Islet precursor cell (in vitro differentiated cells): ENCODE measurements at places on chromosomes 12 and 14.

GRCh38 chr12:44317651-44318126 is 481.8 kb downstream of the TMEM117 start:
- no peak for DNase-seq

GRCh38 chr12:8780389-8780788 is 42.0 kb upstream of the A2ML1 start:
- DNase-seq: peak; percentile 68

DNA sequence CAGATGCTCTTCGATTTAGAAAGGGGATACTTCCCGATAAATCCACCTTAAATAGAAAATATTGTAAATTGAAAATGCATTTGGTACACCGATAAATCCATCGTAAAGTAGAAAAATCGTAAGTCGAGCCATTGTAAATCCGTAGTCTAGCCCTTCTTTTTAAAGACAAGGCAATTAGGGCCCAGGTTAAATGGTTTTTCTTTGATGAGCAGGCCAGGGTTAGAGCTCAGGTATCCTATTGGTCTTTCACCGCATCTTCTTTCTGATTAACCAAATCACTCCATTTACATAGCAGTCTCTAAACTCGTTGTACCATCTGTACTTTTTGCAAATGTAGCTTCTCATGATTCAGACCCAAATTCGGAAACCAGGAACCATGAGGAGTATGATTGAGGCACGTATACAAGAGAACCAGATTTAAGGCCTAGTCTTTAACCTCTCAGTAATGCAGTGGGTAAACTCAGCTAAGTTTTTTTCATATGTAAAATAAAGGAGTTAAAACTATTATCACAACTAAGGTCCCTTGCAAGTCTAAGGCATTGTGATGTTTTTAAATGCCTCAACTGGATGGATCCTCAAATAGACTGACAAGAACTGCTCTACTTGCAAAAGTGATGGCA is 2.2 kb upstream of the YAF2 start:
- no peak for DNase-seq

GRCh38 chr14:103879570-103880347 is 32.4 kb upstream of the PPP1R13B start:
- DNase-seq: peak; percentile 67

DNA sequence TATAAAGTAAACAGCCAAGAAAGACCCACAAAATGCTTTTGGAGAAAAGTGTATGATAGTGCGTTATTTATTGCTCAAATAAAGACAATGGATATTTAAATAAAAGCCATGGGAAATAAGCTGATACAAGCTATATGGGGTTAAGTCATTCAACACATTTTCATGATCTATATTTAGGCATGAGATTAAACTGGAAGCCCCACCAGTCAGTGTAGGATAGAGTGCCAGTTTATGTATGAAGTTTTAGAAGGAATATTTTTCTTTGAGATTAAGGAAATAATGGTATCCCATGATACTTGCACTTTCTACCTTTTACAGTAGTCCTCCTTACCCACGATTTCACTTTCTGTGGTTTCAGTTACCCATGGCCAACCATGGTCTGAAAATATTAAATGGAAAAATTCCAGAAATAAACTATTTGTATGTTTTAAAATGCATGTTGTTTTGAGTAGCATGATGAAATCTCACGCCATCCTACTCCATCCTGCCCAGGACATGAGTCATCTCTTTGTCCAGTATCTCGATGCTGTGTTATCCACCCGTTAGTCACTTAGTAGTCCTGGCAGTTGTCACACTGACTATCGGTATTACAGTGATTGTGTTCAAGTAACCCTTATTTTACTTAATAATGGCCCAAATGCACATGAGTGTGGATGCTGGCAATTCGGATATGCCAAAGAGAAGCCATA is 22.3 kb downstream of the SYT1 start:
- peak; percentile 70 for DNase-seq

GRCh38 chr12:118183155-118183554 is 47.2 kb downstream of the PEBP1 start:
- DNase-seq: no peak

DNA sequence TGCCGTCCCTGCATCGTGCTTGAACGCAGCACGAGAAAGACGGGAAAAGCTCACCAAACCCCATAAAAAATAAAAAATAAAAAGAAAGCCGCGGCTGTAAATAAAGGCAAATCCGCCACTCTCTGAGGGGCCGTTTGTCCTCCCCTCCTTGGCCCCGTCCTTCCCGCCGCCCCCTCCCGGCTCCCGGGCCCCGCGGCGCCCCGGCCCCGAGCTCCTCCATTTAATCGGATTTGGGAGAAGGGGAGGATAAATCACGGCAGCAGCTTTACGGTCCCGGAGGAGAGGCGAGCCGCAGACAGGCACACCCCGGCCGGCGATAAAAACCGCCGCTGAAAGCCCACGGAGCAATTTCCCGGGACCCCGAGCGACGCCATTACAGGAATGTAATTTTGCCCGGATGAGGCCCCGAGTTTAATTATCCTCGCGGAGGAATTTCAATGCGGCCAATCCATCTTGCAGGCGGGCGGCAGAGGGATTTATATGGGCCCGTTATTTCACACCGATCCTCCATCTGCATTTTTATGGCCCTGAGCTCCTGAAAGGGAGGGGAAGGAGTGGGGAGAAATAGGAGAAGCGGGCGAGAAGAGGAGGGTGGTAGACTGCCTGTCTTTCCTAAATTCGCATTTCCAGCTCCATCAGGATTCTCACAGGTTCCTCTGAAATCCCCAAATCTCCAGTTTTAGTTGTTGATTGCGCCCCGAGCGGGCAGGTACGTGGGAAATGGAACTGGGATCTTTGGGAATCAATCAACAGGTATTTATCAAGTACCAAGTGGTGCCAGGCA is 1.3 kb upstream of the ATP5MC2 start:
- peak; percentile 64 for DNase-seq

- DNase-seq: no peak
Observed at GRCh38 chr12:66500091-66500490, 178.8 kb downstream of the GRIP1 start.

DNA sequence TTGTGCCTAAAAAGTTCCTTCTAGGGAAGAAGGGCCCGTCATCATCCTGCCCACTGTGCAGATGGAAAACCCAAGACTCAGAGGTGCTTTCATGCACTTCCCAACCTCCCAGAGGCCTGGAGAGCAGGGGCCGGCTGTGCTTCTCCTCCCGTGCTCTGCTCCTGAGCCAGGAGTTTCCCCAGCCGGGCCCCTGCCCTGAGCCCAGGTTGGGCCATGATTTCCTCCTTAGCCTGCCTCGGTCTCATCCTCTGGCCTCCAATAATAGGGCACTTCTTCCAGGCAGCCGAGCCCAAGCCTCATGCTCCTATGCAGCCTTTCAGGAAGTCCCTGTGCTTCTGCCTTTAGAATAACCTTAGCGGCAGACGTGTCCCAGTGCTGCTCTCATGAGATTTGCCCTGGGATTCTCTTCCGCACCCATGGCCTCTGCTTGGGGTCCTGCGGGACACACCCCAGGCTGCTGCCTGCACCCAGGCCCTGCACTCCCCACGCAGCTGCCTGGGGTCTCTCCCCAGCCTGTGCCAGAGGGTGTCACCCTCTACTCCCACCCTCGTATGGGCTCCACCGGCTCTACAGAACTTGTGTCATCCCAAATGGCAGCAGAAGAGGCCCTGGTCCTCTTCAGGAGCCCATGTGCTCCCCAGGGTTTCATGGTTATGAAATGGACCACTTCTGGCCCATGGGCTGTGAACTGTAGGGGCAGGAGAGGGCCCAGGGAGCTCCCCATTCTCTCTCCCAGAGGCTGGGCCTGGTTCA is 359.3 kb downstream of the ADGRD1 start:
- DNase-seq: peak; percentile 45

- no peak for DNase-seq
Observed at GRCh38 chr14:74890262-74890661, 8.5 kb downstream of the DLST start.

GRCh38 chr12:50112456-50113218 is 601 bp downstream of the COX14 start:
- no peak for DNase-seq

- no peak for DNase-seq
Observed at GRCh38 chr12:58712976-58713375, 207.3 kb downstream of the LRIG3 start.

GRCh38 chr14:68440820-68441219 is 352.0 kb downstream of the ZFP36L1 start:
- DNase-seq: no peak

DNA sequence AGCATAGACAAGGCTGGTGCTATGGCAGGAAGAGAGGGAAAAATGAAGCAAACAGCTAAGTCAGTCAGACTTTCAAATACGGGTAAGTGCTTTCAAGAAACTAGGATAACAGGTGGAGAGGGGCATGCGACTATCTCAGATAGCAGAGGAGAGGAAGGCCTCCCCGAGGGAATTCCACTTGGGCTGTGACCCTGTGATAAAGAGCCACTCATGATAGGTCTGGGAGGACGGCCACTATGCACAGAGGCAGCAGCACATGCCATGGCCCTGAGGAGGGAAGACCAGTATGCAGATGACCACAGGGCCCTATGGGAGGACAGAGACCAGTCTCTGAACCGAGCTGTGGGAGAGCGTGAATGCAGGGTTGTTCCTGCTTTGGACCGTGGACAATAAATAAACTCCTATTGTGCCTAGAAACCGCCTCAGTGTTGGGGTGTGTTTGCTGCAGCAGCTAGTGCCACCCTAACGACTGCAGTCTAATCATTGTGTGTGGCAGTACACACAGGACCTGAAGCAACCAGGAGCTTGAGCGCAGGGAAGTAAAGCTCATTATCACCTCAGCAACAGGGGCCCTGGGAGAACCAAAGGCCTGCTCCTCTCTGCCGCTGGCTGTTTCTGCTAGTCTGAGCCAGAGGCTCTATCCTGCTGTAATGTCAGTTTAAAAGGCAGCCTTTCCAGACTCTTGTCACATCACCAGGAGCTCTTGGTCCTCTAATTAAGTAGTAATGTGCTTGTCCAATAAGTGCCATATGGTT is 119.1 kb downstream of the CACNA1C start:
- no peak for DNase-seq

DNA sequence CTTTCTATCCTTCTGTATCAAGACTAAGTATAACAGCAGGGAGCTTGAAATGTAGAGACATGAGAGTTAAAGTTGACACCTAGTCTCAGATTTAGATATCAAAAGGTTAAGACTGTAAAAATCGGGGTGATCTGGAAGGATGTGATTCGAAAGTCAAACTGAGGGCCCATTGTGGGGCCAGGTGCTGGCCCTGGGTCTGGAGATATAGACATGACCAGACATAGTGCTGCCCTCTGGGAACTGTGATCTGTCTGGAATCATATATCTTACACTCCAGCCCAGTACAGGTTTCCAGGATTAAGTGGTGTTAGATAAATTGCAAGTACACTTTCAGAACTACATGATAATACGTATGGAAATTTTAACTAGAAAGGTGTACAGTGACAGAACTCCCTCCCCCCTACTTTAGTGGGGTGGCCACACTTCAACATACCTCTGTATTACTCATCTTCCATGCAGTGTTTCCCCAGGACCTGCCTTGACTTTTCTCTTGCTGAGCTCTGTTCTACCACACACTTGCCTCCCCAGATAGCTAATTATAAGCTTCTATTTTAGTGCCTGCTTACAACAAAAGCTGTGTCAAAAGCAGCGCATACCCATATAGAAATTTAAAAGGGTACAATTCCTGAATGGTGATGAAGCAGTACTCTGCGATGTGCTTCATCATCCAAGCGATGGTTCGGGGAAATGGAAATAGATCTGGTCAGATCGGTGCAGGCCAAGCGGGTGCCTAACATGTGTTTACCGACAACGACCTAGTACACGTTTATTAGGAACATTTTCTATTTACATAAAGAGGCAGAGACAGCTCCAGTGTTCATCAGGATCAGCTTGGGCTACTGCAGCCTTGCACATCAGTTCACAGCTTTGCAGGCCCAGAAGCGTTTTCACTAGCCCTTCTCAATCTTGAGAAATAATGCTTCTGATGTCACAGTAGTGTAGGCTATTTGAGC is 68.7 kb downstream of the ARF6 start:
- DNase-seq: no peak

DNA sequence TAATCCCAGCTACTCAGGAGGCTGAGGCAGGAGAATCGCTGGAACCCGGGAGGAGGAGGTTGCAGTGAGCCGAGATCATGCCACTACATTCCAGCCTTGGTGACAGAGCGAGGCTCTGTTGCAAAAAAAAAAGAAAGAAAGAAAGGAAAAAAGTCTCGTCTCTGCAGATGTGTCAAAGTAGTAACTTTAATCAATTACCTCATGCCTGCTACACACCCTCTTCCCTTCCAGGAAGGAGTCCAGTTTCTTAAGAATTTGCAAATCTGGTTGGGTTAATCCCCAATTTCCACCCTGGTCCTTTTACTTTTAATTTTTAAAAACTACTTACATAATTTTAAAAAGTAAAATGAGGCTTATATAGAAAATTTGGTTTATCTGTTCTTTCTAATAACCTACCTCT is 234.5 kb upstream of the KITLG start:
- DNase-seq: no peak

- DNase-seq: no peak
Observed at GRCh38 chr12:64007853-64008252, 163.4 kb downstream of the SRGAP1 start.

DNA sequence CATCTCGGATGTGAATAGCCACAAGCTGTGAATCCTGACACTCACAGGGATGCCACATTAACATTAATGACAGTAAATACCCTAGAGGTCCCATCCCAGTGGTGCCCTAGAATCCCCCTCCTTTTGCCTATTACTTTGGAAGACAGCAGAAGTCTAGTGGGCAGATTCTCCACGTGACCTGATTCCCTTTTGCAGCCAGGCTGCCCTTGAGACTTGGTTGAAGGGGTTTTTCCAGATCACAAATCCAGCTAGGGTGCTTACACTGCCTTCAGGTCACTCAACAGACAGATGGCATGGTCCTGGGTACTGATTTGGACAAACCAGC is 8.7 kb downstream of the HDAC7 start:
- DNase-seq: no peak

- DNase-seq: no peak
Observed at GRCh38 chr14:96893966-96894622, 96.9 kb downstream of the VRK1 start.

DNA sequence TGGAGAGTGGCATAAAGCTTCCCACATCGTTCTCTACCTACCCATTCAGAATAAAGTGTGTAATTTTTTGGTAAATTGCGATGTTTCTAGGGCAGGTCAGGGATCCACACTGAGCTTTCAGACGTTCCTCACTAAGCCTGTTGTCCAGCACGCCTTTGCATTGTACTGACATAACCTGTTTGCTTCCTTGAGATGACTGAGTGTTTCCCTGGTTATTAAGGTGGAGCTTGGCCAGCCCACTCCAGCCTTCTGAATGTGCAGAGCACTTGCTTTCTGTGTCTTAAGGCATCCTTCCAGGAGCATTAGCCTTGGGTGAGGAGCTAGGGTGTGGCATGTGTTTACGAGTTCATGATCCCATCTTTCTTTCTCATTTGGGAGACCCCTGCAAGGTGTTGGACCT is 96.4 kb downstream of the TMEM260 start:
- peak; percentile 29 for DNase-seq

- DNase-seq: no peak
Observed at GRCh38 chr12:66035288-66035966, 95.1 kb downstream of the LLPH start.

DNA sequence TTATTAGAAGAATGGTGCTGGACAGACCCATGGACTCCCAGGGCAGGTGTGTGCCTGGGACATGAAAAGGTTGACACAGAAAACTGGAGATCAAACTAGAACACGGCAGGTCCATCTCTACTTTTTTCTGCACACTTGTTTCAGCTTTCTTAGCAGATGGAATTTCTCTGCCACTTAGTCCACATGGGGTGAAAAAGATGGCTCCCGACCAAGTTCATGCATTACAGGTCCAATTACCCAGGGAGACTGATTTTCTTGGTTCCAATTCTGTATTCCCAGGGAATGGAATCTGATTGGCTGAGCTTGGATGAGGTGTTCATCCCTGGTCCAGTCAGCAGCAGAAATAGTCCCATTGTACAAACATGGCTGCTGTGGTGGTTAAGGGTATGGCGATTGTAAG is 238.9 kb upstream of the SRRM4 start:
- no peak for DNase-seq

GRCh38 chr12:106736051-106736957 is 38.2 kb upstream of the RIC8B start:
- DNase-seq: no peak
